Umbilical cord (tissue), 2 donors: ENCODE measurements at places on chromosomes 6 and 20.
A peak's percentile ranks its signal among the peaks of the same experiment; 100 is the strongest.

- DNase-seq, result peak; percentile 44
Observed at GRCh38 chr6:153032255-153032882, 29.9 kb upstream of the MTRF1L start.

DNA sequence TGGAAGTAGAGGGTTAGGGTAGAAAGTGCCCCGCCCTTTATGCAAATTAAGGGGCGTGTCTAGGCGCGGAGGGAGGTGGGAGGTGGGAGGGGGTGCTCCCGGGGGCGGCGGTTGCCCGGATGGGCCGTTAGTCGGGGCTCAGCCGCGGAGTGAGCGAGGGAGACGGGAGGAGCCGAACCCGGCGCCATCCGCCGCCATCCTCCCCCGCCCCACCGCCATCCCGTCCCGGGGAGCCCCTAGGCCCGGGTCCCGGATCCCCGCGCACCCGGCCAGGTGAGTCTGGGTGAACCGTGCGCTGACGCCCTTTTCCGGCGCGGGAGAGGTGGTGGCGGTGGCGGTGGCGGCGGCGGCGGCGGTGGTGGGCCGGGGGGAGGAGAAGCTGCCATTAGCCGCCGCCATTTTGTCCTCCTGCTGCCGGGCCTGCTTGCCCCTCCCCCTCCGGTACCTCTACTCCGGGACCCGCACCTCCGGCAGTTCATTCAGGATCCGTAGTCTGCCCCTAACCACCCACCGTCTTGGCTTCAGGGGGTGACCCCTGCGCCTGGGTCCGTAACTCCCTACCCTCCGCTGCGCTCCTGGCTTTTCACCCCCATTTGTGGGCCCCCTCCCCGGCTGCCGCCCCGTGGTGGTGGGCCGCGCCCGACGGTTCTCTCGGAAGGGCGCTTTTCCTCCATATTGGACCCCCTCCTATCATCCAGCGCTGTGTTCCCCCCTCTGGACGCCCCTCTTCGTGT, at the start of gene PRRC2A:
TSS of gene PRRC2A (plus strand) at position 130 of the 734 bp plus-strand sequence. CDS start 2,075 bp downstream, outside the sequence.
- DNase-seq, result no peak

- peak; percentile 40 for DNase-seq
Observed at GRCh38 chr6:110548110-110548847, 71.9 kb upstream of the SLC22A16 start.

- DNase-seq, result peak; percentile 40
Observed at GRCh38 chr6:11323666-11324452, 91.4 kb upstream of the NEDD9 start.

DNA sequence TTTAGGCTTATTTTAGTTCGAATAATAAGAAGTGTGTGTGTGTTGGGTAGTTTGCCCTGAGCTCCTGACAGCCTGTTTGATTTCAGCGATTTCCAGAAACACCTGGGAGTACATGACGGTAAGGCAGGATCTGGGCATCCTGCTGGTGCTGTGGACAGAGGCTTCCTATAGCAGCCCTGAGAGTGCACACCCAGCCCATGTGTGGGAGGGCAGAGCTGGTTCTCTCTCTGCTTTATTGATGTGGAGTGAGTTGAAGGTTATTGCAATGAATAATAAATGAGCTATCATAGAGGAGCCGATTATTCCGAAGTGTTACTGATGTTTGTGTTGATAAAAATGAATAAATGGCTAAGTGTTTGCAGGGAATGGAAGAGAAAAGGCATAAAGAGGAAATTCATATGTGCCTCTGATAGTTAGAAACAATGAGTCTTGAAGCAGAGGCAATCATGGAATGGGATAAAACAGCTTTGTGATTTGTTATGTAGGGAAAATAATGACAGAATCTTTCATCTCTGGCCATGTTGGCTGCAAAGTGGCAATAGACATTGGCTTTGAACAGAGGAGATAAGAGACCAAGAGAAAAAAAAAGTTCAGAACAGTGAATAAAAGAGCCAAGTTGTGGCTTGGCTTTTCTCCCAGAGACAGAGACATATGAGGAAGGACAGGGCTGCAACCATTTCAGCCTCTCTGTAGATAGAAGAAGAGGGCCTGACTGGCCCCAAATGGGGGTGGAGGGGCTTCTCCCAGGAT, 166.2 kb upstream of the CHD6 start:
- DNase-seq, result peak; percentile 41

- no peak for DNase-seq
Observed at GRCh38 chr6:14597090-14597489, 479.5 kb downstream of the CD83 start.

DNA sequence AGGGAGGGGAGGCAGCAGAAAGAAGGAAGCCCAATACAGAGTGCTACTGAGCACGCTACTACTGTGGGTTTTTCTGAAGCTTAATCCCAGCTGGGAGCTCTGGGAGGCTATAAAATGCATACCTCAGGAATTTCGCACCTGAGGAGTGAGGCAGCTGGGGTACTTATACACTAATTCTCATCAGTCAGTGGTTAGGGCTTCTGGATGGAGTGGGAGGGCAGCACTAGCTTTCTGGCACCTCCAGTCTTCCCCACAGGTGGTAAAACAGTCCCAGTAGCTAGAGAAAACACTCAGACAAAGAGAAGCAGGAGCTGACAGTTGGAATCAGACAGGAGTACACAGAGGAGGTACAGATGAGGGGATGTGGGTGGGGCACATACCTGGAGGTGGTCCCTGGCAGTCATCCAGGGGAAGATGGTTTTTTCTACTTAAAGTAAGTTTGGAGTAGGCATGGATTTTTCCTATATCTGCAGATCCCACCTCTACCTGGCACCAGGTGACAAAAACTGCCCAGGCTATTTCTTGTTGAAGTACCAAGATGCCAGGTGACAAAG, 37.8 kb downstream of the CPXM1 start:
- DNase-seq, result no peak

GRCh38 chr6:134979142-134979541, 29.2 kb upstream of the ALDH8A1 start:
- no peak for DNase-seq

- no peak for DNase-seq
Observed at GRCh38 chr6:41375598-41376151, 40.3 kb downstream of the NCR2 start.

- DNase-seq, result no peak
Observed at GRCh38 chr6:18562726-18563125, 175.6 kb downstream of the RNF144B start.

DNA sequence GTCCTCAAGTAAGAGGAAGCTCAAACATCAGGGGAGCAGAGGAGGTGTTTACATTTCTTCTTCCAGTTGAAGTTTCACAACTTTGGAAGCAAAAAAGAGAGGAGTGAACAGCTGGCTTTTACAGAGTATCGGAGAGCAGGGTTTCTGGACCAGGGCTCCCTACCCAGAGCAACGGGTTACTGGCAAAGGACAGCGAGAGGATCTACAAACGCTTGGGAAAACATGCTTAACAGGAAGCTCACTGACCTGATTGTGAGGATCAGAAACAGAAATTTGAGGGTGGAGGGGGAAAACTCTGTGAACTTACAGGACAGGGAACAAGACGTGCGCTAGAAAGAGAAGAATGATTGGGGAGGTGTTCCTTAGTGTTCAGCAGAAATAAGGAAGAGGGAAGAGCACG, 85.7 kb upstream of the TAB2 start:
- DNase-seq, result no peak

DNA sequence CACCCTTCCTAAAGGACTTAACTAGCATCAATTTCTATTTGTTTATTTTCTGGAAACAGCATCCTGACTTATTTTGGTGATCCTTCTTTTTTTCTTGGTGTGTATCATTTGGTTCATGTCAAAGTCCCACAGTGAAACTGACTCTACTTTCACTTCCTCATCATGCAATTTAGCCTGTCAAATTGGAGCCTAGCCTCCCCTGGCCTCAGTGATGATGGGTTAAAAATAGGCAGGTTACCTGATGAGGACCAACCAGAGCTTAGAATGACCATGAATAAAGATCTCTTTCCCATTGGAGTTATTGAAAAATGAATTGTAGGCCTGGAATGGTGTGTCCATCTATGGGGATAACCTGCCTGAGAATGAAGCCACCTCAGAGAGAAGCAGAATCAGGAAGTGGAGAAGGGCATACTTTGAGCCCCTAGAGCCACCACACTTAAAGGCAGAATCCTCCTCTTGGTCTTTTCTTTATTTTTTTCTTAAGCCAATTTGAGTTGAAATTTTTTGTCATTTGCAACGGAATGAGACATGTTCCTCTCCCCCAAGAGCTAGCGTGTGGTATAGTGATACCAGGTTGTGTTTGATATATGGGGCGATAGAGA, 105.6 kb downstream of the BTBD3 start:
- DNase-seq, result no peak

GRCh38 chr6:127608554-127609270, 31.7 kb downstream of the C6orf58 start:
- DNase-seq, result no peak

DNA sequence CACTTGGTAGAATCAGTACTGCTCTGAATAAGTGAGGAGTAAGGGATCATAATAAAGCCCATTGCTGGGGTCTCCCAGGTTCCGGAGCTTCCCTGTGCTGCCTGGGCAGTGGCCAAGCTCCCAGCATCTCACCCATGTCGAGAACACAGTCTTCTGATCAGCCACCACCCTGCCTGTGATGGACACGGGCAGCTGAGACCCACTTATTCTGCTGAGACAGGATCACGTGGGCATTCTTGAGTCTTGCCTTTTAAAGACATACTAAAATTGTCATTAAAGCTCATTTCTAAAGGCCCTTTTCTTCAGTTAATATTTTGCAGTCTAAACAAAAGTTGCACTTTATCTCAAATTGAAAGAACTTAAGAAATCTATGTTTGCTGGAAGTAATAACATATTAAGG, 42.7 kb upstream of the SLC22A2 start:
- DNase-seq, result no peak

GRCh38 chr6:169960521-169960885, 209.1 kb downstream of the ERMARD start:
- no peak for DNase-seq

DNA sequence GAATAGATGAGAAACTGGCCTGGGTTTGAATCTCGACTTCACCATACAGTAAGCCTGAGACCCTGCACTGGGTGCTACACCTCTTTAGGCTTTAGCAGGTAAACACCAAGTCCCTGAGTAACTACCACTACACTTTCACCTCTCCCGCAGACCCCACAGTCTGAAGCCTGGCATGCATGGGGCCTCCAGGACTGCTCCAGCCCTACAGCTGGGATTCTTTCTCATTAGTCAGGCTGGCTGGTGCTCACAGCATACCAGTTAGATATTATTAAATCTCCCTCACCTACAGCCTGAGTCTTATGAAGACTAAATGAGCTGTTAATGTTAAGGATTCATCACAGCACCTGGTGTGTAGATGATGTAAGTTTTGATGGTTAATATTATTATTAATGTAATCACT, 388.7 kb downstream of the ARHGAP18 start:
- DNase-seq, result no peak

DNA sequence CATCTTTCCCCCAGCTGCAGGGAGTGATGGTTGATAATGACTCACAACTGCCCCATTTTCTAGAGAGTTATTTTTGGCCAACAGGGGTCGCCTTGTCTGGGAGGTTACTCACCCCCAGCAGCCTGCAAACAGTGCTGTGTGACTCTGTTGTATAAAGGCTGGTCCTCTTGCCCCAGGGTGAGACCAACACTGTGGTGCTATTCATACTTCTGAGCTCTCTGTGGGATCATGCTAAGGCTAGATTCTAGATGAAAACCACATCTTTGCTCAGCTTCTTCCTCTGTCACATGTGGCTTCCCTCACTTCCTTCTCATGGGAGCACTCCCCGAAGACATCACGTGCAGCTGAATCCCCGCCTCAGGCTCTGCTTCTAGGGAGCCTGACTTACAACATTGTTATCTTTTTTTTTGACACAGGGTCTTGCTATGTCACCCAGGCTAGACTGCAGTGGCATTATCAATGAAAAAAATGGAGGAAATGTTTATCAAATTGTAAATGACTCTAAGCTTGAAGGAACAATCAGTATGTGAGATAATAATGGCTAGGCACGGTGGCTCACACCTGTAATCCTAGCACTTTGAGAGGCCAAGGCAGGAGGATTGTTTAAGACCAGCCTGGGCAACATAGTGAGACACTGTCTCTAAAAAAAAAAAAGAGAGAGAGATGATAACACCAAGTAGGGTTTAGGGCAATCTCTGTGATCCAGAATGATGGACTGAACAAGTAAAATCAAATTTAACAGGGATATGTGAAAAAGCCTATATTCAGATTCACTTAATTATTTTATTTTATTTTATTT, 55.7 kb upstream of the SLC23A2 start:
- DNase-seq, result no peak

GRCh38 chr20:18391686-18392085, 75.1 kb downstream of the DZANK1 start:
- DNase-seq, result no peak

DNA sequence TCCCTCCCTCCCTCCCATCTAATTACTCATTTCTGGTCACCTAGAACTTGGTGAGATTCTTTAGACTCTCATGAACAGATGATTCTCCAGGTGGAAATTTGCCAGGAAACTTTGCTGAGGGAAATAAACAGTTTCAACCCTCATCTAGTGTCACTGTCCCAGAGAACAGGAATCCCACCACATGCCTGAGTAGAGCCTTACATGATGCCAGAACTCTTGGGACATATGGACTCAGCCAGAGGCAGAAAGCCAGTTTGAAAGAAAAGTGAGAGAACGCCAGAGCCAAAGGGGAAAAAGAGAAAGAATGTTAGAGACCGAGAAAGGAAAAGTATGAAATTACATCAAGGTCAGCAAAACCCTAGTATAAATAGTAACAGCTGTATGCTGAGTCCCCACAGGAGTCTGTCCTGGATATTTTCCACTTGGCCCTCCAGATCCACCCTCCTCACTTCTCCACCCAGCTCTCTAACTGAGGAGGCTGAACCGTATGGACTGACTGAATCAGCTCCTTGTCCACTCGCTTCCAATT, 127.5 kb upstream of the COL21A1 start:
- peak; percentile 85 for DNase-seq

- no peak for DNase-seq
Observed at GRCh38 chr6:50851049-50851845, 32.6 kb downstream of the TFAP2B start.

DNA sequence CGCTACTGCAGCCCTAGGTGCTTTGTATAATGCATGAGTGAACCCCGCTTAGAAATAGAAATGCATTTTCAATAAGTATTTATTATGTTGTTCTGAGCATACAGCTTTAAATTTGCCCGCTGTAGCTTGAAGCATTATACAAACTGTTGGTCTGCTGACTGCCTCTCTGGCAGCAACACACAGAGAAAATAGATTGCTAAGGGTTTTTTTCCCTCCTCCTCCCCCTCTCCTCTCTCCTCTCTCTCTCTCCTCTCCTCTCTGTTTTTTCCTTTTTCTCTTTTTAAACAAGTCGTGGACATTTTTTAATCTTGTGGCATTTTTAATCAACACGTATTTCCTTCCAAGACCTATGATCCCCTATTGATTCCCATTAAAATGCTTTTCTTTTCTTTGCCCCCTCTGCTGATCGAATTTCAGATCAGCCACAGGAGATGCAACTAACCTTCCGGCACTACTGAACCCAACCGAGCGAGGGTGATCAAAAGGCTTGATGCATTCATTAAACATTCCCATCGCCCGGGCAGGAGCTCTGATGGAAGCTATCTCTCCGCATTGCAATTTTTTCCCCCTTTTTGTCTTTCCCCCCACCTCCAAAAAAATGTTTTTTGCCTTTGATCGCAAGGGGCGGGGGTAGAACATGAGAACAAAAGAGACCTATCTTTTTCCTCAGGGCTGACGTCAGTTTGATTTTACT, 90.7 kb upstream of the ARID1B start:
- DNase-seq, result peak; percentile 87

GRCh38 chr6:147972448-147972847, 370.2 kb upstream of the SASH1 start:
- DNase-seq, result no peak
